ENCODE measurements at places on chromosomes 5 and 9.

GRCh38 chr9:38342096-38342495 is 50.4 kb upstream of the ALDH1B1 start:
- no peak for DNase-seq

DNA sequence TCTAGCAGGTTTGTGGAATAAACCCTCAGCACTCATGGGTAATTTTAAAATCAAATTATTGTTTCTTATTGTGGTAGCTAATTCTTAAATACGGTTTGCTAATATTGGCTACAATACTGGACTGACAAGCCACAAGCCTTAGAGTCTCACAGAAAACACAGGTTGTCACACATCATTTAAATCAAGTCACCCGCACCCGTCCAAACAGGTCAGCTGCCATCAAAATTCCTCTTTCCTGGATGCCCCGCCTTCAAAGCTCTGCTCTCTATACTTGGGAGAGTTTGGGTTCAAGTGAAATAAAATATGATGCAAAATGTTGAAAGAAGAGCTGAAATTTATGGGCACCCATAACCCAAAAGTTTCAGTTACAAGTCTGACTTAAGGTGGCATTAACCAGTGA is 12.3 kb upstream of the SUSD1 start:
- no peak for DNase-seq

DNA sequence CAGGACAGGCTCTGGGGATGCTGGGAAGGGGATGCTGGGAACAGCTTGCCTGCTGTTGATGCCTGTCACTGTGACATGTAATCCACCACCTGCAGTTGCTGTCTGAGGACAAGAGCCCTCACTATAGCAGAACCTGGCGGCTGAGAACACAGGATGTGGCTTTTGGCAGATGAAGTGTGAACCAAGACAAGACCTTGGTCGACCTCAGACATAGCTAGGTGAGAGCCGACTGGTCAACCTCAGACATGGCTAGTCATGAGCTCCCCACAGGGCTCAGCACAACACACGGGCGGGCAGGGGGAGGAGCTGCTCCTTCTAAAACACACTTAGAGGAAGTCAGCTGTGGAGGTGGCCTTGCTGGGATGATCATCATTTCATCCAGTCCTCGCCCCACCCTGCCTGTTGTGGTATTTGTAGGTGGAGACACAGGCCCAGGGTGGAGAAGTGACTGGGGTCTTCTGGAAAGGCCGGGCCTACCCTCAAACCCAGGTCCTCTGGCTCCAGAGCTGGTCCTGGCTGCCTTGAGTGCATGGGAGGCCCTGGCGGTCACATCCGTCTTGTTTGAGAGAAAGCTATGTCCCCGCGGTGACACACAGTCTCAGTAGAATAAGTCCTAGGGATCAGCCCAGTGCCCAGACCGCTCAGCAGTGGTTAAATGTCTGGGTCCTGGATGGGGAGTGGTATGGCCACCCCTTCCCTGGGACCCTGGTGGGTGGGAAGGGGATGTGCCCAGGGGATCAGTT is 6.1 kb downstream of the SUSD3 start:
- DNase-seq, result peak; percentile 47

- DNase-seq, result peak; percentile 55
Observed at GRCh38 chr9:137021979-137022661, 5.9 kb downstream of the ABCA2 start.

DNA sequence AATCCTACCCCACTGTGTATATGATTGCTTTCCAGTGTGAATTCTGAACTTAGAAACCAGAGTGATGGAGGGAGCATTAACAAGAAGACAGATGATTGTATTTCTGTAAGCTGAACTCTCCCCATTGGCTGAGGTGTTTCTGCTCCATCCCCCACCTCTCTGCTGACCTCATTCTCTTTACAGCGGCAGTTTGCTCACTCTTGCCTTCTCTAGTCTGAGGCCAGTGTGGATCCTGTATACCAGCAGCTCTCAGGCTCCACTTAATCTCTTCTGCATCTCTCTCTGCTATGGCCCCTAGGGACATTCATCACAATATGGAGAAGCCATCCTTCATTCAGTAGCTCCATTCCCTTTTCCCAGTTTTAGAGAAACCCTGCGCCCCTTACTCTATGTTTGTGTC is 358.8 kb downstream of the MAN2A1 start:
- no peak for DNase-seq

GRCh38 chr5:150619359-150620230 is 20.9 kb upstream of the SYNPO start:
- no peak for DNase-seq

DNA sequence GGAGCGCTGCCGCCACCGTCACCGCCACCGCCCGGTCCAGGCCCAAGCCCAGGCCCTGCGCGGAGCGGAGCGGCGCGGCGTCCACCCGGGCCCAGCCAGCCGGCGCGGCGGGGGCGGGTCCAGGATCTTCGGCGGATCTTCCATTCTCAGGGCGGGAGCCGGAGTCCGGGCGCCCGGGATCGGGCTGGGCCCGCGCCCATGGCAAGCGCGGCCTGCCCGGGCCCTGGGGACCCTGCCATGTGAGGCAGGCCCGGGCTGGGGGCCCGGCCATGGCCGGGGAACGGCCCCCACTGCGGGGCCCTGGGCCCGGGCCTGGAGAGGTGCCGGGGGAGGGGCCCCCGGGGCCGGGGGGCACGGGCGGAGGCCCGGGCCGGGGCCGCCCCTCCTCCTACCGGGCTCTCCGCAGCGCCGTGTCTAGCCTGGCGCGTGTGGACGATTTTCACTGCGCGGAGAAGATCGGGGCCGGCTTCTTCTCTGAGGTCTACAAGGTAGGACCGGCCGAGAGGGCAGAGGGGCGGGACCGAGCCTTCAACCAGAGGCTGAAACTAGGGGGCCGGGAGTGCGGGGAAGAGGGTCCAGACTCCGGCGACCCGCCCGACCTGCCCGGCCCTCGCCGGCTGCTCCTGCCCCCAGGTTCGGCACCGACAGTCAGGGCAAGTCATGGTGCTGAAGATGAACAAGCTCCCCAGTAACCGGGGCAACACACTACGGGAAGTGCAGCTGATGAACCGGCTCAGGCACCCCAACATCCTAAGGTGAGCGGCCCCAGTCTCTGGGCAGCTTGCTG is 482 bp downstream of the TESK1 start:
- DNase-seq, result no peak

DNA sequence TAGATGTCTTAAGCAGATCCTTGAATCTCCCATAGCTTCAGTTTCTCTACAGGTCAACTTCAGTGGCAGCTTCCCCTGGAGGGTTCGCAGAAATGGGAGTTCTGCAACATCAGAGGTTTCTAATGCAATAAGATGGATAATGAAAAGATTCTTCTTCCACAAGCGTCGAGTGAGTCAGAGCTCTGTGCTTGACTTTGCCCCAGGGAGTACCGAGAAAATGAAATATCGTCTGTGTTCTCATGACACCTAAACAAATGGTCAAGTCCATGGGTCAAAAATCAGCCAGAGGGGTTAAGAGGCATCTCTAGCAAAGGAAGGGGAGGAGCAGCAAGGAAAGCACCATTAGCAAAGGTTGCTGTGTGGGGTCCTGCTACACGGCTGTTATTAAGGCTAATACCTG is 3.2 kb upstream of the ADRA1B start:
- no peak for DNase-seq

DNA sequence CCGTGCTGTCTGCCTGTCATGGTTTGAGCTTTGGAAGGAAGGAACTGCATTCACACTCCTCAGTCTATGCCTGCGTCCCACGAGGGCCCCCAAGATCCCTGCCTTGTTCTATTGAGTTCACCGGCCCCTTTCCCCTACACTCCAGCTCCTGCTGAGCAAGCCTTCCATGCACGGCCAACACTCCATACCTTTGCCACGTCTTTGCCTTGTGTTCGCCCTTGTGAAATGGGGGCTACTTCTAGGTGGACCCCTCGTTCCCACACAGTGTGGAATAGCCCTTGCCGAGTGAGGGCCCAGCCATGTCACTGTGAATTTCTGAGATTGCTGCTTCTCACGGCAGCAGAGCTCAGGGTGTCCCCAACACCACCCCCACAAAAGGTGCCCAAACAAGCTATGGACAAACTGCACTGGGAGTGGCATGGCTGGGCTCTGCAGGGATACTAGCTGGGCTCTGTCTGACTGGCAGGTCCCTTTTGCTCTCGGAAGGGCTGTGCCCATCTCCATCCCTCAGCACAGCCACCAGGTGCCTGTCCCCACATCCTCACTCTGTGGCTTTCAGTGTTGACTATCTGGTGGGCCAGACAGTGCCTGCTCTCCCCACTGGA is 67.9 kb upstream of the ADAMTS2 start:
- no peak for DNase-seq

- no peak for DNase-seq
Observed at GRCh38 chr5:16592255-16592654, 24.5 kb downstream of the RETREG1 start.

DNA sequence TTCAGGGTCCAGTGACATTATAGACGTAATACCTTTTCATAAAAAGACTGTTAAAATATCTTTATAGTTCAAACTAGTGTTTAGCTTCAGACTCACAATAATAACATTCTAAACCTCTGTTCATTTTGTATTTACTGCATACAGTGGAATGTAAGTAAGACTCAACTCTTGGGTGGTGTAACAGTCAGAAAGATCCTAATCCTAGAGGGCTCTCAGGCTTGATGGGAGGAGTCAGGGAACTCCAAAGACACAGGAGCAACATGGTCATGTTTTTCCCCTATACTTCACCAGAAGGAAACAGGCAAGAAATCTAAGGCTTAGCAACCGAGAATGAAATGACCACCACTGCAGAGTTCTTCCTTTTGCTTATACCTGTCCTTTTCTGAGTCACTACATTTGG is 82.6 kb downstream of the MRPS27 start:
- DNase-seq, result no peak

DNA sequence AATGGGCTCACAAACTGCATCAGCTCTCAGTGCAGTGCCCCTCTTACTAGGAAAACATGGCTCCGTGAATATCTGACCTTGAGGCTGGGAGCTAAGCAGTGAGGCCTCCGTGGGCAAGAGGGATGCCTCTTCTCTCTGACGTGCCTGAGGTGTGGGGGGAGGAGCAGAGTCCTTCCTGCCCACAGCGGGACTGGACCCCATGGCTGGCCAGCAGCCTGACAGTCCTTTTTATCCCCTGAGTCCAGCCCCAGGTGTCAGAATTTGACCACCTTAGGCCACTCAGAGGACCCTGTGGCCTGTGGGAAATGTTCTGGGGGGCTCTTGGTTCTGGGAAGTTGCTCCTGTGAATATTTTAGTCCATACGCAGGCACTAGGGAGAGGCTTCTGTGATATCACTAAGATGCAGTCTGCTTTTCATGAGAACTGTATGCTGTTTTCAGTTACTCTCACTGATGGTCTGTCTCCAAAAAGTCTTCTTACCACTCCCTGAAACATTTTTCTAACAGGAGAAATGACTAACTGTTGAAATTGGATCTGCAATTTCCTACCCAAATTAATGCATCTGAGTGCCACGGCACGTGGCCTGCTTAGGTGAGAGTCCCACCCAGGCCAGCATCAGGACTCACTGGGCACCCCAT is 23.4 kb downstream of the ANGPTL2 start:
- DNase-seq, result no peak

DNA sequence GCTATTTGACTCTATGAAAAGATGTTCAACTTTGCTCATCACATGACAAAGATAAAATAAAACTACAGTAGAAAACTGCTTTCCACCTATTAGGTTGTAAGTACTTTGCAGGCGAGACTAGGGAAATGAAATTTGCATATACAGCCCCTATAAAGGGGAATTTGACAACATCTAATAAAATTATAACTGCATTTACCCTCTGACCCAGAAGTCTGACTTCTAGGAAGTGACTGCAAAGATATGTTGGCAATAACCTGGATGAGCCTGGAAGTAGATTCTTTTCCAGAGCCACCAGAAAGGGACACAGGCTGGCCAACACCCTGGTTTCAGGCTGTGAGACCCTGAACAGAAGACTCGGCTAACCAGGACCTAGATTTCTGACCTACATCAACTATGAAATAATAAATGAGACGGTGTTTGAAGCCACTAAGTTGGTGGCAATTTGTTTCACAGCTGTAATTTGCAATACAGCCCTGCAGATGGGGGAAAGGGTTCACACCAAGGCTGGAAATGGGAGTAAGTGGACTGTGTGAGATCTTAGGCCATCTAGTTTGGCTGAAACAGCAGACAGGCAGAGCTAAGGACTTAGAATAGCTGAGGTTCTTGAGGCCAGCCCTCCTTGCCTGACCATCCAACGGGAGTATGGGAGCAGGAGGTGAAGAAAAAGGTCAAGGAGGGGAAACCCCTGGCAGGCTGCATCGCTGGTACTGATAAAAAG is 106.6 kb downstream of the SIL1 start:
- DNase-seq, result no peak

- no peak for DNase-seq
Observed at GRCh38 chr5:85357309-85357708, 972.6 kb upstream of the EDIL3 start.

GRCh38 chr5:9112520-9113291 is 433.2 kb downstream of the SEMA5A start:
- no peak for DNase-seq

- no peak for DNase-seq
Observed at GRCh38 chr5:123170816-123171215, 81.8 kb downstream of the PRDM6 start.

DNA sequence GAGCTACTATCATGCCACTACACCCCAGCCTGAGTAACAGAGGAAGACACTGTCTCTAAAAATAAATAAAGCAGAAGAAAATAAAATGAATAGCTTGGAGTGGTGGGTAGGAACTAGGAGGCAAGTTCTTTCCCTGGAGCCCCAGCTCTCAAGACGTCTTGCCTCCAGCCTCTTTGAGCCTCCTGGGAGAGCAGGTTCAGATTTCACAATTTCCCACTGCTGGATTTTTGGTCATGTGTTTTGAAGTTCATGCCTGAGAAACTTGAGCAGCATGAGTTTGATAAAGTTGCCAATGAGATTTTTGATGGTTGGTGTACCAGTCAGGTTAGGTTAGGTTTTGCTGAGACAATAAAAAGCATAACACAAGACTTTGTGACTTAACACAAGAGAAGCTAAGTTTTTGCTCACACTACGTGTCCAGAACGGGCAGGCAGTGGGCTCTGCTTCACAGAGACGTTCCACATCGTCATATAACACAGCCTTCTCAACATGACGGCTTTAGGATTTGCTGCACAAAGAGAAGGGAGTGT is 4.1 kb upstream of the CCDC69 start:
- DNase-seq, result no peak

- no peak for DNase-seq
Observed at GRCh38 chr9:130292106-130292505, 26.5 kb downstream of the HMCN2 start.

DNA sequence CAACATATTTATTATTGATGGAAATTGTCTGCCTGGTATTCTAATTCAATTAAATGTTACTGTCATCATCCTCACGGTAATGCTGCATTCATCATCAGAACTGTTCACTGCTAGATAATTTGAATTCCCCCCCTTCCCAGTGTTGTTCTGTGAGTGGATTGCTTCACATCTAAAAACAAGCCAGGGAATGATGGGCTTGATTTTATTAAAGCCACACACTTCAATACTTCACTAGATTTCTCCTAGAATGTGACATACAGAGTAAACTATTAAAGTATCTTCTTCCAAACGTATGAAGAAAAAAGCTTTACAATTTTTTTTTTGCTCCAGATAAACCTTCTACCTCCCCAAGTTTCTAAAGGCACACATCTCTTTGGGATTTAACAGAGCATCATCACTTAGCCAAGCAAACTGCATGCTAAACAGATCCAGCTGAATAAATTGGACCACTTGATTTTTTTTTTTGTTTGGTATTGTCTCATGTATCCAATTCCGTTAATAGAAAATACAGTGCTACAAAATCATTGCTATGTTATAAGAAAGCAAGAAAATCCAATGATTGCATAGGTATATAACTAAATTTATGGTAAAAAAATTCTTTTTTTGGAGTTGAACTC is 692.4 kb downstream of the MTRR start:
- DNase-seq, result no peak

GRCh38 chr9:99134893-99135341 is 30.0 kb downstream of the TGFBR1 start:
- no peak for DNase-seq

- no peak for DNase-seq
Observed at GRCh38 chr5:131005963-131006684, 158.9 kb downstream of the HINT1 start.
